ENCODE measurements at places on chromosomes 12 and 14.

DNA sequence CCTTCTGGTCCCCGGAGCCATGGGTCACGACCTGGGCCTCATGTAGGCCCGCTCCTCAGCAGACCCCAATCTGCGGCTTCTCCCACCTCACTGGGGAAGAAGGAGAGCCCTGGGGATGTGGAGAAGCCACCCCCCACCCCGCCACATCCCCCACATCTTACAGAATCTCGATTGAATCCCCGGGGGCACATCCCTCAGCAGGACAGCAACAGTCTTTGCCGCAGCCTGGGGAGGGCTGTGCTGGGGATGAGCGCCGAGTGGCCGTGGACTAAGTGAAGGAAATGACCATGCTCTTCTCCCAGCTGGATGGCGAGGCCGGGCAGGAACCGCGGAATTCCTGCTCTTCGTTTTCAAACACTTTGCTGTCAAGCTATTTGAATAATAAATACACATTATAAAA lies 169.0 kb upstream of the RTL1 start:
- peak; percentile 41 for DNase-seq

DNA sequence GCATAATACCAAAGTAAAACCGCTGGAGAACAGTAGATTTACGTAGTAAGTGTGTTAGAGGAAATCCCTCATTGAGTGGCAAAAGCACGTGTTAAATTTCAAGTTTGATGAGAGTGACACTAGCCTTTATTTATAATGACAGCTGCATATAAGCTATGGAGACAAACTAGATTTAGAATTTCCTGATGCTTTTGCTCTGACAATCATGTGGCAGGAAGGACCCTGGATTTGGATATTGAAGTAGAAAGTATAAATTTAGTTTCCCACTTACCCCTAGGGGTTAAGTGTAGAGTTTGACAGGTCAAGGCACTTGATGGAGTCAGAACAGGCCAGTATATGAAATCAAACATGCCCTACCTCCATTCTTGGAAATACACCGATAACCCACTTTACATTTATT lies 983.1 kb downstream of the FLRT2 start:
- DNase-seq: no peak

DNA sequence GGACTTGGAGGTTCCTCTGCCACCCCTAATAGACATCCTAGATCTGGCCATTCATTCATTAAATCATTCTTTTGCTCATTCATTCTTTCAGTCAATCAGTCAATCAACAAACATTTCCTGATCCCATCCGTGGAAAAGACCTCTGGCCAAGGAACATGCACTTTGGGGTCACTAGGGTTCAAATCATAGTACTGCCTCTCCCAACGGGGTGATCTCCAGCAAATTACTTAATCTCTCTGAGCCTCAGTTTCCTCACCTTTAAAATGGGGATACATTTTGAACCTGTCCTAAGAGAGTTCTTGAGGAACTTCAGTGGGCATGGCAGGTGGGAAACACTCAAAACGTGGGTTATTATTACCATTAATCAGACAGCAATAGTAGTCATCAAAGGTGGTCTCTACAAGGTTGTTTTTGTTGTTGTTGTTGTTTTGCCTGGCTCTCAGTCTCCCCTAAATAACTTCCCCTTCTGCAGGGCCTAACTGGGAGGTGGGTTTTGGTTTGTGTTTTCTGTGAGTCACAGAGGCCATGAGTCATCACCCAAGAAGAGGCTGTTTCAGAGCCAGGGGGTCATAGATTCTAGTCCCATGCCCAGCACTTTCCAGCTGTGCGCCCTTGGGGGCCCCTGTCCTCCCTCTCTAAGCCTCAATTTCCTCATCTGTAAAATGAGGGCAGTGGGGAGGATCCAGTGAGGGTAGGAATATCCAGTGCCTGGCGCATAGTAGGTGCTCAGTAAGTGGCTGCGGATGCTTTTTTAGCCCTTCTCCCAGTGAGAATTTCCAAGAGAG lies 16.9 kb upstream of the FAM222A start:
- DNase-seq: no peak

DNA sequence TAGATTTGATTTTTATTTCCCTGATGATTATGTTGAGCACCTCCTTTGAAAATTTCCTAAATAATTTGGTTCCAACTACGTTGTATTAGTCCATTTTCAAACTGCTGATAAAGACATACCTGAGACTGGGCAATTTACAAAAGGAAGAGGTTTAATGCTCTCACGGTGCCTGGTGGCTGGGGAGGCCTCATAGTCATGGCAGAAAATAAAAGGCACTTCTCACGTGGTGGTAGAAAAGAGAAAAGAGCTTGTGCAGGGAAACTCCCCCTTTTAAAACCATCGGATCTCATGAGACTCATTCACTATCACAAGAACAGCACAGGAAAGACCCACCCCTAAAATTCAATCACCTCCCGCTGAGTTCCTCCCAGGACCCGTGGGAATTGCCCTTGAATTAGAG lies 372.3 kb downstream of the RPL10L start:
- DNase-seq: no peak

DNA sequence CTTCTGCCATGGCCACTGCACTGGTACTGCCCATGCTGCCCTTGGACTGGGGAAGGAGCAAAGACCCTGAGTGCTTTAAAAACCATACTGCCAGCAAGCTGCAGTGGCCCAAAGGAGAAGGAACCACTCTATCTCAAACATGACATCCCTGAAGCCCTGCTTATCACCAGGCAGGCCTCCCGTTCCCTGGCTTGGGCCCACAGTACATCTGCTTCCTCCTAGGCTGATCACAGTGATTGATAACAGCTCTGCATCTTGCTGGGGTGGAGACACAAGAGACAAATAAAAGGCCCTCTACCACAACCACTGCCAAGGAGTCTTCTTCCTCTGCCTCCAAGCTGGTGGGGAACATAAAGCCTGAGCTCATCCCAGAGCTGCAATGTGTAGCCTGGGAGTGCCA lies 567.5 kb downstream of the TRHDE start:
- DNase-seq: no peak

All from H9 (cell line).